CD4-positive, alpha-beta T cell treated with Interleukin-10 for 1 hour (primary cell): ENCODE measurements at places on chromosomes 2 and 18.

GRCh38 chr2:8132351-8132831, 549.5 kb upstream of the ID2 start:
- DNase-seq: no peak

- no peak for DNase-seq
Measured at GRCh38 chr2:239106314-239106908, 258.5 kb downstream of the TWIST2 start.

DNA sequence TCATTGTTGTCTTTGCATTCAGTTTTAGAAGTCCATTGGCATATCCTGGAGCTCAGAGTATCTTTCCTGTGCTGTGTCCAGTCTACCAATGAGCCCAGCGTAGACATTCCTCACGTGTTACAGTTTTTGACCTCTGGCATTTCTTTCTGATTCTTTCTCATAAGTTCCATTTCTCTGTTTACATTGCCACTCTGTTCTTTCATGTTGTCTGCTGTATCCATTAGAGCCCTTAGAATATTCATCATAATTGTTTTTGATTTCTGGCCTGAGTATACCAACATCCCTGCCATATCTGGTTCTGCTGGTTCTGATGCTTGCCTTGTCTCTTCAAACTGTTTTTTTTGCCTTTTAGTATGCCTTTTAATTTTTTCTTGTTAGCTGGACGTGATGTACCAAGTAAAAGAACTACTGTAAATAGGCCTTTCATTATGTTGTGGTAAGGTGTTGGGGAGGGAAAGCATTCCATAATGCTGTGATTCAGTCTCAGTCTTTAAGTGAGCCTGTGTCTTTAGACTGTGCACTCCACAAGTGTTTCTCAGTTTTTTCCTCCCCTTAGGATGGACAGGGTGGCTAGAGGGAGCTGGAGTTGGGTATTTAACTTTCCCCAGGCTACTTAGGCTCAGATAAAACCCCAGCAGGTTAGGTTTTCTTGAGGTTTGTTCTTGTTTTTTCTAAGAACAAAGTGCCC, 35.6 kb downstream of the CEP192 start:
- DNase-seq: no peak

DNA sequence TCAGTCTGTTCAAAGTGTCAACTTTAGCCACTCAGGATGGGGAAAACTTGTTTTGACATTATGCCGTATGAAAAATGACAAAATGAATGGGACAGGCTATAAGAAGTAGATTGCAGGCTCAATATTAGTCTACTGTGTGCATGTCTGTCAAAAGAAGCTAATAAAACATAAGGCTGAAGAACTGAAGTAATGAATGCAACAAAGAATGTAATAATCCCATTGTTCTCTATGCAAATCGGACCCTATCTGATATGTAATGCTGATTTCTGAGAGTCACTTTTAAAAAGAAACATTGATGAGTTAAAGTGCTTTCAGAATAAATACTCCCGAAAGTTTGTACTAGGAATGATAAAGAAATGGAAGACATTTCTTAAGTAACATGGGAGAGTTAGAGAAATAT, 172.2 kb downstream of the DLGAP1 start:
- DNase-seq: no peak

DNA sequence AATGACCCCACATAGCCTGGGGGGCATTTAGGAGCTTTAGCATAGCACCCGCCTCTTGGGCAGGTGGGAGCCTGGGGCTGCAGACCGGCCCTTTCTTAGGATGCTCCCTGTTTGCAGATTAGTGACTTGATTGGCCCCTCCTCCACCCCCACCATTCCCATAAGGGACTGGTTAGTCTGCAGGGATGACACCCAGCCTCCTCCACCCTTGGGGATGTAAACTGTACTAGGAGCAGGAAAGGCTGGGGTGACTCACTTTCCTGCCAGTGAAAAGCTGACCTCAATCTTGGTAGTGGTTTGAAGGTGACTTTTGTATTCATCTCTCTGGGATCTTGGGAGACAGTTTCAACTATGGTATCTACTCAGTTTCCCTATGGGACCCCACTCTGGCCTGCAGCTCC, 24.2 kb downstream of the CTIF start:
- DNase-seq: no peak
